ENCODE measurements at places on chromosomes 1 and 21.

- H3K4me3 ChIP-seq: no peak overlapping the region
- no peak for DNase-seq
- no peaks in the 10 kb centered on the region for H3K36me3 ChIP-seq
- no peaks in the 10 kb centered on the region for H3K27me3 ChIP-seq
- H3K4me1 ChIP-seq: no peaks in the 10 kb centered on the region
- no peak overlapping the region for H3K27ac ChIP-seq
These were observed 263.4 kb downstream of the OLFM3 start for GRCh38 chr1:101733340-101733739.

DNA sequence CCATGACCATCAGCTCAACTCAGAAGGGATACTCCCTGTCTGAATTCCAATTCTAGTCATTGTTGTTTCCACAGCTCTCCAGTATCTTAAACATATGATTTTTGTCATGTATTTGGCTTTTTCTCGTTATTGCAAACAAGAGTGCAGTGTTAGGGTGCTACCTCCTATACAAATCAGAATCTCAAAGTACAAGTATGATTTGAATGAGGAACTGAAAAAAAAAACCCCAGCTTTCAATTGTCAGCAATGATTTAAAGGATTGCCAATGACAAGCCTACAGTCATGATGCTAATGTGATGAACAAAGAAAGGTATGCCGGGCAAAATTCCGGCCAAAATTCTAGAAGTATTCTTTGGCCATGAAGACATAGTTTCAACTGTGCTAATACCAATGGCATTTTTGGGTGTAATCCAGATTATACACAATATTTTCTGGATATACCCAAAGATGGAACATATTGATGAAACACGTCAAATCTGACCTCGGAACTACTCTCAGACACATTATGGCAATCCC lies 14.9 kb downstream of the TMEM35B start:
- no peaks in the 10 kb centered on the region for H3K36me3 ChIP-seq
- no peaks in the 10 kb centered on the region for H3K27me3 ChIP-seq
- H3K4me3 ChIP-seq: no peak overlapping the region
- H3K4me1 ChIP-seq: no peaks in the 10 kb centered on the region

DNA sequence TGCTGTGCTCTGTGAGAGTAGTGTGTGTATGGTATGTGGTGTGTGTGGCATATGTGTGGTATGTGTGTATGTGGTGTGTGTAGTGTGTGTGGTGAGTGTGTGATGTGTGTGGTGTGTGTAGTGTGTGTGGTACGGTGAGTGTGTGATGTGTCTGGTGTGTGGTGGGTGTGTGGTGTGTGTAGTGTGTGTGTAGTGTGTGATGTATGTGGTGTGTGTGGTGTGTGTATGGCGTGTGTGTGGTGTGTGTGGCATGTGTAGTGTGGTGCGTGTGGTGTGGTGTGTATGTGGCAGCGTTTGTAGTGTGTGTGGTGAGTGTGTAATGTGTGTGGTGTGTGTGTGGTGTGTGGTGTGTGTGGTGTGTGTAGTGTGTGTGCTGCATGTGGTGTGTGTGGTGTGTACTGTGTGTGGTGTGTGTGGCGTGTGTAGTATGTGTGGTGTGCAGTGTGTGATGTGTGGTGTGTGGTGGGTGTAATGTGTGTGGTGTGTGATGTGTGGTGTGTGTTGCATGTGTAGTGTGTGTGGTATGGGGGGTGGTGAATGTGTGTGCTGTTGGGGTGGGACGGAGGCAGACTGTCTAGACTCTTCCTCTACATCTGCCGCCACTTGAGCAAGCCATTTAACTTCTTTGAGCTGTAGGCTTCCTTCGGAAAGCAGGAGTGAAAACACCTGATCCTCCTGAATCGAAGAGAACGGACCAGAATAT lies 33.5 kb downstream of the GPA33 start:
- H3K27me3 ChIP-seq: no peaks in the 10 kb centered on the region
- no peak overlapping the region for H3K27ac ChIP-seq
- no peak overlapping the region for H3K4me3 ChIP-seq
- peaks cover 3% of the 10 kb centered on the region for H3K4me1 ChIP-seq

DNA sequence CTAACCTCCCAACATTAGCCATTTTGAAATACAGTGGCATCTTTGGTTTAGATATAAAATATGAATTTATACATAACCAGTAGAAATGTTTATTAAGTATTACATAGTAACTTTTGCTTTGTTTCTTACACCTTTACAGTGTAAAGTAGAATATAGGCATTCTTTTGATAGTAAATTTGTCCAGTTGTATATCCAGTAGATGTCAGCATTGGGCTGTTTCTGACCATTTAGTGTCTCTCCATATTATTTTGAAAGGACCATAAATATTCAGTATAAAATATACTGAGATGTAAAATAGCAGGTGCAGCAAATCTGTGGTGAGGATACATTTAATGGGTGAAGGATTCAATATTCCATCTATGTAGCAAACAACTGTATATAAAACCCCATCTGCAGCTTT lies 115.8 kb upstream of the ZRANB2 start:
- no peaks in the 10 kb centered on the region for H3K4me1 ChIP-seq
- no peaks in the 10 kb centered on the region for H3K27me3 ChIP-seq
- no peak overlapping the region for H3K4me3 ChIP-seq
- no peak for DNase-seq
- H3K36me3 ChIP-seq: no peaks in the 10 kb centered on the region

DNA sequence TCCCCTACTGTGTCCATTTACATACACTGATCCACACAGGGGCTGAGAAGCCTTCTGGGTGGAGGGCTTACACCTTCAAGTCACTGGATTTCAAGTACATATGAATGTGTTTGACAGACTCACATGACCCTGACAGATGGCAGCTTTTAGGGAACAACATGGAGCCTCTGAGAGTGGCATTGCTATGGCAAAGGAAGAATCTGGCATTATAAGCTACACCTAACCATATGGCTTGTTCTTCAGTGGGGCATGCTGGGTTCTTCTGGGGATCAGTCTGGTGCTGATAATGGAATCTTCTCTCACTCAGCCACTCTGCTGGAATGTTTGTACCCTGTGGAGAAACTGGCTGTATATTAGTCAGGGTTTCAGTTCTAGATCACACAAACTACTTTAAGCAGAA lies 68.5 kb upstream of the PDE4B start:
- H3K36me3 ChIP-seq: no peaks in the 10 kb centered on the region
- H3K4me3 ChIP-seq: no peak overlapping the region
- no peaks in the 10 kb centered on the region for H3K4me1 ChIP-seq
- H3K27me3 ChIP-seq: no peaks in the 10 kb centered on the region
- no peak for DNase-seq

DNA sequence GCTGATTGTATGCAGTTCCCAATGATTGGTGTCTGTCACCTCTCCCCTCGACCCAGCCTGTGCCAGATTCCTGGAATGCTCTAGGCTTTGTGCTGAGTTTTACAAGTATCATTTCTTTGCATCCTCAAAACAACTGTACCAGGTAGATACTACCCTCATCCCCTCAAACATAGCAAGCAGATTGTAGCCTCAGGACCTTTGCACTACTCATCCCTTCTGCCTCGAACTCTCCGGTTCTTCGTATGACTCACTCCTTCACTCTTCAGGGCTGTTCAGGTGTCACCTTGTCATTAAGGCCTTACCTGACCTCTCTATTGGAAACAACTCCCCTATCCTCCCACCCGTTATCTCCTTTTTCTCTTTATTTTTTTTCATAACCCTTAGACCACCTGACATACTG lies 8.0 kb downstream of the KCNC4 start:
- no peak overlapping the region for H3K4me3 ChIP-seq
- H3K27me3 ChIP-seq: no peaks in the 10 kb centered on the region
- H3K27ac ChIP-seq: no peak overlapping the region
- no peak for DNase-seq
